Stimulated activated CD4-positive, alpha-beta T cell treated with anti-CD3 and anti-CD28 coated beads, Interleukin-2, amount 100 ng/mL, for 48 hours (primary cell): ENCODE measurements at places on chromosomes 6 and 20.

- no peak for DNase-seq
Measured at GRCh38 chr6:33142501-33143070, 49.7 kb downstream of the COL11A2 start.

DNA sequence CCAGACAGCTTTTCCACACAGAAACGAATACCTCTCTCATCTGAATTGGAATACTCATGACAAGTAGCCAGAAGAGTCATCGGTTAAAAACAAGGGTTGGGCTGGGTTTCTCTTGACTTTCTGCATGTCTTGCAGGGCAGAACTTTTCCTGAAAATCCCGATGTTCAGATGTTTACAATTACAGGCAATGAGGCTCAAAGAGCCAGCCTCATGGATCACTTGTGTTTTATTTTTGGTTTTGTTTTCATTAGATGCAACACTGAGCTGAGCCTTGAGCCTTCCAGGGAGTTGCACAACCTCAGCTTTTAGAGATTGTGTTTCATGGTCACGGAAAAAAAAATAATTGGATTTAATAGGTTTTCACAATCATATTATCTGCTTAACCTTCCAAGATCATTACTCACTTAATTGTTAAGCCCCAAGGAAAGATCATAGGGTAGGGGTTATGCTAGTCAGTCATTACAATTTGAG is 288.1 kb upstream of the PRDM1 start:
- DNase-seq: no peak

DNA sequence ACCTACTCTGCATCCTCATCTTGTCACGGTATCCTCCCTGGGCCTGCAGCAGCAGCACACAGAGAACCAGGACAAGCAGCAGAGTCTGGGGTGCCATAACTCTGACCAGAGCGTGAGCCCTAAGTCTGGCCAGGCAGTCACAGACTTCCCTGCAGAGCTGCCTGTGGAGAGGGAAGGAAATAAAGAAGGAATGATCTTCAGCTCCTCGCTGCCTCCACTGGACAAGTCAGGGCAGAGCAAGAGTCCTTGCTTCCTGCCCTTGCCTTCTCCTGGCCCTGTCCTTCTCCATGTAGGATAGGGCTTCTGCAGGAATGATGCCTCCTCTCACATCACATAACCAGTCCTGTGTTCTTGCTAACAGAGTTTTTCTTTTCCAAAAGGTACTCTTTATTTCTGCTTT is 15.9 kb upstream of the WFDC11 start:
- no peak for DNase-seq

DNA sequence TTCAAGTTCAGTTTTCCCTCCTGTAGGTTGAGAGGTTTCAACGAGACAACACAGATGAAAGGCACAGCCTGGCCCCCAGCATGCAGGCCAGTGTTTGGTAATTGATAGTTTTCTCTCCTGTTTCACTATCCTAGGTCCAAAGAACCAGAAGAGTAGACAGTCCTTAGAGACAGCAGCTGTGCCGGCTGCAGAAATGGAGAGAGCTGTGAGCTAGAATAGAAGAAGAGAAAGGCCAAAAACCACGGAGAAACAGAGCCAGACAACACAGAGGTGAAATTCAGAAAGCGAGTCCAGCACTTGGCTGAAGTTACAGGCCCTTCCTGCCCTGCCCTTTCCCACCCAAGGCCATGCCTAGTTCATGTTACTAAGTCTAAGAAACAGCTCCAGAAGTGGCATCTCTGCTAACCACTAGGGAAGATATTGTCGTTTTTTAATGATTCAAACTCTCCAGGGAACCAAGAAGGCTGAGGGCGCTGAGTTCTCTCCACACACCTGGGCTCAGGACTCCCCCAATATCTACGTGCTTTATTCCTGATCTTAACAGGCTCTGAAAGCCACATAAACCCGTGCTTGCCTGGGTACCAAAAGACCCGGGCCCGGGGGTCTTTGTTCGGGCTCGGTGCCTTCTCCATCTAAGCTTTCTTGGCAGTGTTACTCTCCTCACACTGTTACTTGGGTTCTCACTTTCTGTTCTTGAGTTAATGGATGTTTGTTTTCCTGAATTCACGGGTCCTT is 16.5 kb upstream of the RBPJL start:
- DNase-seq: no peak

DNA sequence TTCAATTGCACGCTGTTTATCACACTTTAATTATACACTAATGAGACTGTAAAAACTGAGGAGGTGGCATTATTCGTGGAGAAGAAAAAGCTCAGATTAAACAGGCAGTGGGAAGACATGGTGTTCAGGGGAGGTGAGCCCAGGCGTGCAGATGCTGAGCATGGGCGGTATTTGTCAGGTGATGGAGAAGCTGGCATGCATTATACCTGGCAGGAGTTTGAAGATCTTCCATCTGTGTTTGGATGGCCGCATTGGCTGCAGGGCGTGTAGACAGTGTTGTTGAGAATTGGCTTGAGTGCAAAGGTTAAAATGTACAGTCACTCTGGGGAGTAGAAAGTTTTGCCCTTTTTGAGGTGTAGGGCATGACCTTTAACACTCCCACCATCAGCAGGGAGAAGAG is 213.8 kb downstream of the ERMARD start:
- no peak for DNase-seq

DNA sequence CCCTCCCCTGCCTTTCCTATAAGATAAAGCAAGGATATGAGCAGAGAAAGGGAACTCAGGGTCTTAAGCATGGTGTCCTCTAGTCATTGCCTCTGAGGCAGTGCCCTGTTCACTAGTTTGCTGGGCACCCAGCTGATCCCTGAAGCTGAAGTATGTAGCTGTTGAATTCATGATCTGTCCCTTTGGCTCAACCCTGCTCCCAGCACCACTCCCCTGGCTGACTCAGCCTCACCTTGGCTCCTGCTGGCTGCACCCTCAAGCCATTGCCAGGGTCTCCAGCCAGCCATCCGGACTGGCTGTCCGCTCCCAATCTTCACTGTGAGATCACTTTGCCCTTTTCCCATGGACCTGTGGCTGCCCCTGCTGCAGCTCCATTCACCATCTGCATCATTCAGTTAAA is 25.9 kb upstream of the UST start:
- DNase-seq: no peak

DNA sequence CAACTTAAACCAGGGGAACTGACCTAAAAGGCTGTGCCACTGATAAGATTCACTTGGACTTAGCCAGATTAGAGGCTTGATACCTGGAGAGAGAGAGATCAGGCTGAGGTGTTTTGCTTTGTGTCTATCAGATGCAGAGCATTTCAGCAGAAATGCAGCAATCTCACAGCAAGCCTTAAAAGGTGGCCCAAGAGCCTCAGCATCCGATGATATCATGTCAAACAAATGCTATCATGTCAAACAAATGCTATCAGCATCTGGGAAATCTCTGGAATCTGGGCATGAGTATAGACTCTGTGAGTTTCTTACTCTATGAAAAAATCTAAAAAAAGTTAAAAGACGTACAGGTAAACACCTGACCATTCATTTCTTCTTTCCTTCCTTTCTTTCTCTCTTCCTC is 718.9 kb downstream of the EYS start:
- no peak for DNase-seq

GRCh38 chr20:24916412-24916811 is 32.7 kb upstream of the CST7 start:
- DNase-seq: no peak

DNA sequence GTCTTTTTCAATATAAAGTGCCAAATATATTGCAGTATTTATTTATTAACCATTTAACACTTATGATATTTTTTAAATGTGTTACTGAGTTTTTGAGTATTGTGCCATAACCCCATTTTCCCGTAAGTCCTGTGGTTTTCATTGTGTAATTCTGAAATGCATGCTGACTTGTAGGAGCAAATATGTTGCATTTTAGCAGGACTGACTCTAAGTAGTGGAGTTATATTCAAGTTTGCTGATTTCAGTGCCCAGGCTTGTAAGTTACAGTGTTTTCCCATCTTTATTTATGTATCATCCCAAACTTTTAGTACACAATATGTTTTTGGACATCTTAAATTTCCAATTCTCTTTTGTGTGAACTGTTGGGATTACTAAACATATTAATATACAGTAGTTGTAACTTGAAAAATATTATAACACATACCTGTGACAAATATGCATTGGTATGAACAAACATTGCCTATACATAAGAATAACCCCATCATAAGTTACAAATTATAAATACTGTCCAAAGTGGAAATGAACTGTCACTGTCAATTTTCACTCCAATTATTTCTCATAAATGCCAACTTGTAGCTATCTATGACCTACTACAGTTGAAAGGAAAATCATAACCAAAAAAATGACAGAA is 179.3 kb upstream of the RUNX2 start:
- no peak for DNase-seq

- DNase-seq: no peak
Measured at GRCh38 chr20:8795404-8795803, 273.5 kb upstream of the PLCB4 start.

- no peak for DNase-seq
Measured at GRCh38 chr6:87180105-87180728, 24.9 kb downstream of the ZNF292 start.

- DNase-seq: no peak
Measured at GRCh38 chr6:129544892-129545612, 164.9 kb downstream of the ARHGAP18 start.

DNA sequence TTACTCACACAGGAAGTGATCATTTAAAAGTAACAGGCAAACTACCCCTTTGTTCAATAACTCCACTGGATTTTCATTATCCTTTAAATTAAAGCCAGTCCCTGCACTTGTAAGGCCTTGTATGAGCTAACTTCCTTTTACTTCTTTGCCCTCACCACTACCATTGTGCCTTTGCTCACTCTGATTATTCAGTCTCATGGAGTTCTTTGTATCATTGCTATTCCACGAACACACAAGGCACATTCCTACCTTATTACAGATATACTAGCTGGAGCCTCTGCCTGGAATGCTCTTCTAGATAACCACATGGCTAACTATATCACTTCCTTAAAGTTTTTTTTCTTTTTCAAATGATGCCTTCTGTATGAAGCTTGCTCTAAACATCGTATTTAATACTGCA is 748.6 kb upstream of the HS3ST5 start:
- no peak for DNase-seq

GRCh38 chr20:63657260-63657936 is 714 bp upstream of the RTEL1 start:
- no peak for DNase-seq

DNA sequence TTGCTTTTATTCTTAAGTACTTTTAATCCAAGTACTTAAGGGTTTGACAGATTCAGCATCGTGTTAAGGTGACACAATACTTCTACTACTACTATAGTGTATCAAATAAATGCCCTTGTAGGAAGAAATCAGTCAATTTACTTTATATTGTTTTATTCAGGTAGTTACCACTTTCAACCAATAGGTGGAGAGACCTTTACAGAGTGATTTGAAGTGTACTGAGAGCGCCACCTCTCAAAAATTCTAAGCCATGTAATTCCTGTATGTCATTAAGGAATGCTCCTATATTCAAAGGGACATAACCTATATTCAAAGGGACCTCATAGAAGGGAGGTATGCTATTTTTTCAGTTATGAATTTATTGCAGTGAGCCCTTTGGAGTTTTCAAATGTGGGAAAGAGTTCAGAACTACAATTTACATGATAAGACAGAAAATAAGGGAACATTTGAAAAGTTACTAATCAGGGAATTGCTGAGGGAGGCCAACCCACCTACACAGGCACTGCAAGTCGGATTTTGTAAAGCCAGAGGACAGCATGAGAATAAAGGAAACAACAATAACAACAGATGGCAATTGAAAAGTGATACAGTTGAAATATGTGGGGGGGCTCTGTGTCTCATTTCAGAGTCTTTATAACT is 955.6 kb downstream of the TBC1D32 start:
- no peak for DNase-seq

DNA sequence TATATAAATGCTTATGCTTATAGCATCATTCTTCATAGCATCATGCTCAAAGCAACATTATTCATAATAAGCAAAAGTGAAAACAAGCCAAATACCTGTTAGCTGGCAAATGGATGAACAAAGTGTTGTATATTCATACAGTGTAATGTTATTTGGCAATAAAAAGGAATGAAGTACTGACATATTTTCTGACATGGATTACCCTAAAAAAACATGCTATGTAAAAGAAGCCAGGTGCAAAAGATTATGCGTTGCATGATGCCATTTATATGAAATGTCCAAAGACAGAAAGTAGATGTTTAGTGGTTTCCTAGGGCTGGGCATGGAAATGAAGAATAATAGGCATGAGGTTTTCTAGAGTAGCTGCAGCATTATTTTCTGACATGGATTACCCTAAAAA is 77.1 kb downstream of the GFRA4 start:
- no peak for DNase-seq

DNA sequence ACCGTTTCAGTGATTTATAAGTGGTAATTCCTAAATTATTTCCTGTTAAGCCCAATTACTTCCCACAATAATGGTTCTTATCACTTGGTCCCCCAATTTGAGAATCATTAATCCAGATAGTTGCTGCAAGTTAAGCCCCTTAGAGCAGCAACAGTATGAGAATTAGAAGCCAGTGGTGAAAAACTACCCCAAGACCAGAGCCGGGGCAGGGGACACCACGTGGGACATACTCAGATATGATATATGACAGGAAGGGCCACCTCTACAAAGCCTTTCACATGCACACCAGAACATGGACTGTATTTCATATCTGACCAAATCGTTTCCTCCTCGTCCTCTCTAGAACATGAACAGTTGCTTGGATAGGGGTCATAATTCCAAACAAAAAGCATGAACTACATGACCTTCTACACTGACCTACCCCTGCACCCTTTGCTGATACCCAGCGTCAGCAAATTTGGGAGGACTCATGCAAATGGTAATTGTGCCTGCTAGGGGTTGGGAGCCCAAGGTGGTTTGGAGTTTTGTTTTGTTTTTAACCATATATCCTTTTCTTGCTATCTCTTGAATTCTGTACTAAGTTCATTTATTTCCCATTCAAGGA is 3.9 kb downstream of the JAG1 start:
- DNase-seq: no peak

DNA sequence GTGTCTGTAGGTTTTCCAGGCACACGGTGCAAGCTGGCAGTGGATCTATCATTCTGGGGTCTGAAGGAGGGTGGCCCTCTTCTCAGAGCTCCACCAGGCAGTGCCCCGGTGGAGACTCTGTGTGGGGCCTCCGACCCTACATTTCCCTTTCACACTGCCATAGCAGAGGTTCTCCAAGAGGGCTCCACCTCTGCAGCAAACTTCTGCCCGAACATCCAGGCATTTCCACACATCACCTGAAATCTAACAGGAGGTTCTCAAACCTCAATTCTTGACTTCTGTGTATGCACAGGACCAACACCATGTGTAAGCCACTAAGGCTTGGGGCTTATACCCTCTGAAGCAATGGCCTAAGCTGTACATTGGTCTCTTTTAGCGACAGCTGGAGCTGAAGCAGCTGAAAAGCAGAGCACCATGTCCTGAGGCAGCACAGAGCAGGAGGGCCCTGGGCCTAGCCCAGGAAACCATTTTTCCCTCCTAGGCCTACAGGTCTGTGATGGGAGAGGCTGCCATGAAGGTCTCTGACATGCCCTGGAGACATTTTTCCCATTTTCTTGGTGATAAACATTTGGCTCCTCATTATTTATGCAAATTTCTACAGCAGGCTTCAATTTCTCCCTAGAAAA is 253.3 kb downstream of the ERMARD start:
- DNase-seq: no peak

DNA sequence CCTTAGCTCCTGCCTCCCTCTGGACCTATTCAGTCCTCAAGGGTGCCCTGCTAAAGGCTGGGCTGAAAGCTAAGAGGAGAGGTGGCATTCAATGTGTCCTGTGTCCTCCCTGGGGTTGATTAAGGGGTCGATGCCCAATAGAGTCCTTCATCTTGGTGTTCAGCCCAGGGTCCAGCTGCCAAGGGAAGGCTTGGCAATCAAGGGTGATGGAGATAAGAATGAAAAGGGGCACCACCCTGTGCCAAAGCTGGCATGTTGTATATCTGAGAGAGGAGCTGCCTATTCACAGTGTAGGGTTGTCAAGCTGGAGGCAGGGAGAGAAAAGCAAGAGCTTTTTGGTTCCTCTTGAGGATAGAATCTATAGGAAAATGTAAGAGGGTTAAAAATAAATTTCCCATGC is 12.3 kb downstream of the C20orf173 start:
- no peak for DNase-seq
